ENCODE measurements at places on chromosomes 3 and 15.

DNA sequence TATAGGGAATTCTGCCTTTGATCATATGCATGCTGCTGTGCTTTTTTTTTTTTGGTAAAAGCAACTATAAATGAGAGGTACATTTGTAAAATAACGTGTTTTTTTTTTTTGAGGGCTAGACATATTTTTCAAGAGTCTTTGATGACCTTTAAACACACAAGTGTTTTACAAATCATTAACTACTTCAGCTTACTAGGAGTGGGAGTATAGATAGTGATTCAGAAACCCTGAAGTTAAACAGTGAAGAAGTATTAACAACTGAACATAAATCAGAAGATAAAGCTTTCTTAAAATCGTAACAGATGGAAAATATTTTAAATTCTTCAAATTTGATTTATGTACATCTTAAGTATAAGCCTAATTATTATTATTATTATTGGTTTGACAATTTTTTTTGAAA lies 2.9 kb upstream of the GMNC start:
- no peak for DNase-seq

DNA sequence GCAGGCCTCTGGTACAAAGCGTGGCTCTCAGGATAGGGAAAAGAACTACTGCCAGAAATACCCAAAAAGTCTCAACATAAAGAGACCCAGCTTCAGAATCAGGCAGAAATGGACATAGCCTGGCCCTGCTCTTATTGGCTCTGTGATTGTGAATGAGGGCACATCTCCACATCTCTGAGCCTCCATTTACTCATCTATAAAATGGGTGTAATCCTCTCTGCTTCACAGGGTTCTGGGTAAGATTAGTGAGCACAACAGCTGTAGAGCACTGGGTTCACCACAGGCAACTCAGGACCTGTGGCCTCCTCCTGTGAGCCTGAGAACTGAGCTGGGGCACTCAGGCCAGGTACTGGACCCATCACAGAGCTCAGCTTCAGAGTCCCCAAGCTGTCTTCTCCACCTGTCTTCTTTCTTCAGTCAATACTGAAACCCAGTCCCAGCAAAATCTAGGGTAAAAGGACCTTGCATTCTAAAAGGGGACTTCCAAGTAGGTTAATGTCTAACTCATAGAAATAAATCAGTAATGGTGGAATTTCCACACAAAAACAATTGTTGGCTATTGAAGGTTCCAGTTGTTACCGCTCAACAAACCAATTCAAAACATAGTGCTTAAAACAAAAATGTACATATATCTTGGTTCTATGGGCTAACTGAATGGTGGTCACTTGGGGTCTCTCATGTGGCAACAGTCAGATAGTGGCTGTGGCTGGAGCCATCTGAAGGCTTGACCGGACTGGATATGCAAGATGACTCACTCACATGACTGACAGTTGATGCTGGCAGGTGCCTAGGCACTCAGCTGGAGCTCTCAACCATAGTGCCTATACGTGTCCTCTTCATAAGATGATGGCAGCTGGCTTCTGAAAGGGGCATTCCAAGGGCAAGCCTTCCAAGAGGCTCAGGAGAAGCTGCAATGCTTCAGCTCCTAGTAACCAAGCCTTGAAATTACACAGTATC lies 47.3 kb downstream of the TRIM42 start:
- no peak for DNase-seq

DNA sequence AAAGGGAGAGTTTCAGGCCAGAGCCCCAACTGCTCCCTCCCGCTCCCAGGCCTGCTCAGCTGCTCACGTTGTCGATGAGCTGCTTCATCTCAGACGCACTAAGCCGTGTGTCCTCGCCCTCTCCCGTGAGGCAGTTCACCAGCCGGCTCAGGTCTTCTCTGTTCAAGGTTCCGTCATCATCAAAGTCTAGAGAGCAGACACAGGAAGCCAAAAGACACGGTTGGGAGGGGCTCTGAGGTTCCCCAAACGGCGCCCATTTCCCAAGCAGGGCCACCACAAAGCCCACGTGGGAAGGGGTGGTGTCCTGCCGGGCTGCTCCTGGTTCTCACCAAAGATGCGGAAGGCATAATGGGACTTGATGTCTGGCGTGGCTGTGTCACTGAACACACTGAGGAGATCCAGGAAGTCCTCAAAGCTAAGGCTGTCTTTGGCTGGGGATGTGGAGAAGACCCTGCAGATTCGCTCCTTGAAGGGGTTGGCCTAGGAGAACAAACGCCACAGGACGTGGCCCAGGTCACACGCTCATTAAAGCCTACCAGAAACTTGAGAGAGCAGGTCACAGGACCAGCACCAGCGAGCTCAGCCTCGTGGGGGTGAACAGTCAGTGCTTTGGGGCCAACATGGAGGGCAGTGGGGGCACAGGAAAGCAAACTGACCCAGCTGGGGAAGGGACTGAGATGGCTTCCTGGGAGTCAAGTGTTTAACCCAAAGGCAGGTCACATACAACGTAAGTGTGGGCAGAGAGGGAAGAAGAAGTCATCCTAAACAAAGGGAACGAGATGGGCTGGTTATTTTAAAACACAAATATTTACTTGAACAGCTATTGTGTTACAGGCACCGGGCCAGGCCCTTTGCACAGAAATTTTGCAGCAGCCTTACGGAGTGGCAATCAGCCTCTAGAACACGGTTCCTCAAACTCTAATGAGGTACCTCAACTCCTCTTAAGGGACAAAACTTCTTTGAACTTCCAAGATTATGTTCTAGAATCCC lies 2.4 kb downstream of the CIB1 start:
- DNase-seq, result peak; percentile 34

- no peak for DNase-seq
Observed at GRCh38 chr3:183638101-183638852, 2.9 kb downstream of the KLHL24 start.

- DNase-seq, result no peak
Observed at GRCh38 chr3:42517117-42517516, 14.7 kb downstream of the VIPR1 start.

DNA sequence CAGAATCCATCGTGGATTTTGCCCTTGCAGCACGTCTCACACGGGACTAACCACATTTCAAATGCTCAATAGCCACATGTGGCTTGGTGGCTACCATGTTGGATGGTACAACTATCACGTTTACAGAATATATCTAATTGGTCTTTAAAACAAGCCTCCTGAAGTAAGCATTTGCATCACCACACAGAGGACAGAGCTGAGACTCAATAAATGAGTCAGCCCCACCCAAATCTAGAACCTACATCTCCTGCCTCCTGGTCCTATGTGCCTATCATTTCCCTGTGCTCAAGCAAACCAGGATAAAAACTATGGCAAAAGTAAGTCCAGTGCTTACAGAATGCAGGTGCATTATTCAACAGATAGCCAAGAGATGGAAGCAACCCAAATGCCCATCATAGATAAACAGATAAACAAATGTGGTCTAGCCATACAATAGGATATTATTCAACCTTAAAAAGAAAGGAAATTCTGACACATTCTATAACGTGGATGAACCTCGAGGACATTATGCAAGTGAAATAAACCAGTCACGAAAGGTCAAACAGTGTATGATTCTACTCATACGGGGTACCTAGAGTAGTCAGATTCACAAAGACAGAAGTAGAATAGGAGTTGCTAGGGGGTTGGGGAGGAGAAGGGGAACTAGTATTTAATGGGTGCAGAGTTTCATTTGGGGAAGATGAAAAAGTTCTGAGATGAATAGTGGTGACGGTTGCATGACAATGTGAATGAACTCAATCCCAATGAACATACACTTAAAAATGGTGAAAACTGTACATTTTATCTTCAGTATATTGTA lies 43.9 kb downstream of the SRGAP3 start:
- DNase-seq, result no peak

GRCh38 chr3:76754247-76754646 lies 285.7 kb upstream of the ROBO2 start:
- DNase-seq, result no peak

All from stimulated activated CD4-positive, alpha-beta T cell treated with anti-CD3 and anti-CD28 coated beads, Interleukin-15, amount 100 ng/mL, for 1 hour (primary cell).